ENCODE measurements at places on chromosomes 5 and 9. TPM values are rescaled to one million over a fixed set of nuclear protein-coding genes. Genes with fewer than 3 reads are reported as not detected.

Gene CAMK2A
- total RNA-seq, result under 0.01 TPM

Gene PRELID2
- total RNA-seq, result 39.8 TPM

Gene CMYA5
- total RNA-seq, result not detected

Gene PCDHGC5
- total RNA-seq, result not detected

Gene PCDHB8
- under 0.01 TPM for total RNA-seq

Gene PDGFRB
- total RNA-seq, result 0.97 TPM

Gene ARHGEF37
- 4.9 TPM for total RNA-seq

Gene PCDHGA1
- total RNA-seq, result 0.32 TPM

Gene PAM
- 121 TPM for total RNA-seq

Gene GBGT1
- total RNA-seq, result 13.6 TPM

Gene STKLD1
- 0.61 TPM for total RNA-seq

Gene PTTG1
- 212 TPM for total RNA-seq

Gene ADGRD2
- not detected for total RNA-seq

Gene KCNT1
- total RNA-seq, result not detected

Gene TMEM38B
- total RNA-seq, result 6.5 TPM

Gene DIAPH1
- total RNA-seq, result 23.7 TPM

Gene TRIM36
- not detected for total RNA-seq

Gene SLC4A9
- total RNA-seq, result not detected

Gene INSYN2B
- total RNA-seq, result 5.5 TPM

Gene TXNDC8
- not detected for total RNA-seq

Gene PPP3R2
- total RNA-seq, result not detected

Gene SPINK7
- not detected for total RNA-seq

Gene CDH9
- total RNA-seq, result not detected

Gene DPYSL3
- 166 TPM for total RNA-seq

Gene PIP5KL1
- 0.91 TPM for total RNA-seq

Gene CORO2A
- 0.32 TPM for total RNA-seq

Gene GPR150
- total RNA-seq, result 0.30 TPM

Gene APBA1
- 1.6 TPM for total RNA-seq

Gene IRX1
- total RNA-seq, result under 0.01 TPM

Gene CTNND2
- not detected for total RNA-seq

Gene BARHL1
- total RNA-seq, result not detected

Gene PCDHGB3
- total RNA-seq, result 0.46 TPM

Gene HTR4
- not detected for total RNA-seq

Gene SH3GL2
- not detected for total RNA-seq

Gene C5orf58
- not detected for total RNA-seq

Gene IFNB1
- total RNA-seq, result 0.46 TPM

Gene INSL4
- total RNA-seq, result not detected

Gene FGF10
- total RNA-seq, result not detected

Gene PTGES2
- total RNA-seq, result 88.7 TPM

Gene STX17
- 21.4 TPM for total RNA-seq

Gene PLPP7
- 0.46 TPM for total RNA-seq

Gene ACOT12
- not detected for total RNA-seq

Gene MLANA
- total RNA-seq, result not detected

All from epithelial cell of umbilical artery (primary cell).